GM12891 (cell line): ENCODE measurements at places on chromosomes 1 and 21.

DNA sequence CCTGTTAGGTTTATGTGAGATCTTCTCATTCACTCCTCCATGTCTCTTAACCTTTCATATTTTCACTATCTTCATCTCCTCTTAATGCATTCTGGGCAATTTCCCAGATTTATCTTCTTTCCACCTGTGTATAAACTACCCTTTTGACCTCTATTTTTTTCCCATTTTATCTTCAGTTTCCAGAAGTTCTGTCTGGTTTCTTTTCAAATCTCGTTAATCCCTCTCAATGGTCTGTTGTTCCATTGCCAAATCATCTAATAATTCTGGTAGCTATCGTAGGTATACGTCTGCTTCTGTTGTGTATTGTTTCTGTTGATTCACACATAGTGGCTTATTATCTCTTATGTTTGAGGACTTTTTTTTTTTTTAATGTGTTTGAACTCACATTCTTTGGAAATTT is 25.7 kb upstream of the HYI start:
- no peak for DNase-seq

GRCh38 chr1:180070286-180070685 is 84.4 kb upstream of the QSOX1 start:
- no peak for DNase-seq

GRCh38 chr1:39418236-39418635 is 73.2 kb upstream of the BMP8A start:
- no peak for DNase-seq

DNA sequence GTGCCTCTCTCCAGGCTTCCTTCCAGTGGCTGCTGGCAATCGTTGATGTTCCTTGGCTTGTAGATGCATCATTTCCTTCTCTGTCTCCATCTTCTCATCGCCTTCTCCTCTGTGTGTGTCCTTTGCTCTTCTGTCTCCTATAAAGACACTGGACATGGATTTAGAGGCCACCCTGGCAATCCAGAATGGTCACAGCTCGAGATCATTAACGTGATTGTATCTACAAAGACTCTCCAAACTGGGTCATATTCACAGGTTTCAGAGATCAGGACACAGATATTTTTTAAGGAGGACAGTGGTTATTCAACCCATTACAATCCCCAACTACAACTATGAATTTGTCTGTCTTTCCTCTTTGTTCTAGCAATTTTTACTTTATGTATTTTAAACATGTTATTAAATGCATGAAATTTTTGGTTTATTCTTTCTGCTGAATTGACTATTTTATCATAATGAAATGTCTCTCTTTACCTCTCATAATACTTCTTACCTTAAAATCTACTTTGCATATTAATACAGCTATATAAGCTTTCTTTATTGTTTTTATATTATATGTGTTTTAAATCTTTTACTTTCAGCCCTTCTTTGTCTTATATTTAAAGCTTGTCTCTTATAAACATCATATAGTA is 22.8 kb downstream of the CR1 start:
- no peak for DNase-seq

DNA sequence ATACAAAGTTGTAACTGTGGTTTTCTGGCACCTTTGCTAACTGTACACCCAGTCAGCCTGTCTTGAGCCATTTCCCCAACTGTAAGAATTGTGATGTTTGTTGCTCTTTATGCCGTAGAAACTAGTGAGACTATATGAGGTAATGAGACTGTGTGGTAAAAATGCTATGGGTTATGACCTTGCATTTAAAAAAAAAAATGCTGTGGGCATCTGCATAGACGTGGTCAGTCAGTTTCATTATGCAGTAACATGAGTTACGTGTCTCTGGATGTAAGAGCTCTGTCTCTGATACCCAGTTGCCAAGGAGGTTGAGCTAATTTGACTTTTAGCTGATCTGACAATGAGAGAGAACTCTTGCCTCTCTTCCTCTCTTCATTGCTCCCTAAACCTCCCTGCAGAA is 80.6 kb upstream of the LAMC2 start:
- DNase-seq, result no peak

DNA sequence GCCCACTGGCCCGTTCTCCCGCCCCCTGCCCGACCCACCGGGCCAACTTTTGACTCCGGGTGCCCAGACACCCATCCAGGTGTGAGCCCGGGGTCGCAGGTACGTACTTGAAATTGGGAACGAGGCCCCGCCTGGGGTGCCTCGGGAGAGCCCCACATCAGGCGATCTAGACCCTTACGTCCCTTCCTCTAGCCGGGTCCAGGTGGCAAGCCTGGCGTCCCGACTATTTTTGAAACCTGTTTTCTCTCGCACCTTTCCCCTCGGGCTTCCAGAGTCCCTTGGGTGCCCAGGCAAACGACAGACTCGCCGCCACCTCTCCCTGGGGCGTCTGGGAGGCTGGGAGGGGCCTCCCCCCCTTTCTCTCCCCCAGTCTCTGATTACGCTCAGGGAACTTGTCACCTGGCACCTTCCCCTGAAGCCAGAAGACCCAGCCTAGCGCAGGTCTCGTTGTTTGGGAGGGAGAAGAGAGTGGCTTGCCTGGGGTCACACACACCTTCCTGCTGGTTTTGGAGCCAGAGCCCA is 898 bp downstream of the LDLRAP1 start:
- DNase-seq, result no peak

DNA sequence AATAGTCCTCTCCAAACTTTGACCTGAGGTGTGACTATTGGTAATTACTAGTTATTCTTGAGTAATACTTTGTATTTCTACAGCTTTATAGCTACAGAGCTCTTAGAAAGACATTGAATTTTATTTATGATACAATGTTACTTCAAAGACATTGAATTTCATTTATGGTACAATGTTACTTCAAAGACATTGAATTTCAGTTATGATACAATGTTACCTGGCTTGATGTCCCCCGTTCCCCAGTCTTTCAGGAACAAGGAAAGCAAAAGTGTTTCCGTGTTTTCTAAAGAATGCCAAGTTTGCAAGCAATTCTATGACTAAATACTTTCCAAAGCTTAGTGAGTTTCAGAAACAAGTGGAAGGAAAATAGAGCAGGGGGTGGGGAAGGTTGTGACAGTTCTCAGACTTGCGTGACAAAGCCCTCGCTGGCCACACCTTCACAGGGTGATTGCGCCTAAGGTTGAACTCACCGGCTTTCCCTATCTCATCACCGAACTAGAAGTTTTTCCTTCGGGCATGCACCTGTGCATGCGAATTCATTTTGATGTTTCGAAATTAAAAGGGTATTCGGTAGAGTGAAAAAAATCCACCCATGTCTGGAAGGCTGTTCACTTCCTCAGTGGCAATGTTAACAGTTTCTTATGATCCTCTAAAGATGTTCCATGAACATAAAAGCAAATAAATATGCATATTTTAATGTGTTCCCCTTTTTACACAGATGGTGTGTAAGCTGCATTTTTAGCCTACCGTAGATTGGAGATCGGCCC is 909 bp upstream of the PAXBP1 start:
- DNase-seq, result peak; percentile 14

GRCh38 chr1:209723756-209724693 is 19.4 kb downstream of the HSD11B1 start:
- no peak for DNase-seq

DNA sequence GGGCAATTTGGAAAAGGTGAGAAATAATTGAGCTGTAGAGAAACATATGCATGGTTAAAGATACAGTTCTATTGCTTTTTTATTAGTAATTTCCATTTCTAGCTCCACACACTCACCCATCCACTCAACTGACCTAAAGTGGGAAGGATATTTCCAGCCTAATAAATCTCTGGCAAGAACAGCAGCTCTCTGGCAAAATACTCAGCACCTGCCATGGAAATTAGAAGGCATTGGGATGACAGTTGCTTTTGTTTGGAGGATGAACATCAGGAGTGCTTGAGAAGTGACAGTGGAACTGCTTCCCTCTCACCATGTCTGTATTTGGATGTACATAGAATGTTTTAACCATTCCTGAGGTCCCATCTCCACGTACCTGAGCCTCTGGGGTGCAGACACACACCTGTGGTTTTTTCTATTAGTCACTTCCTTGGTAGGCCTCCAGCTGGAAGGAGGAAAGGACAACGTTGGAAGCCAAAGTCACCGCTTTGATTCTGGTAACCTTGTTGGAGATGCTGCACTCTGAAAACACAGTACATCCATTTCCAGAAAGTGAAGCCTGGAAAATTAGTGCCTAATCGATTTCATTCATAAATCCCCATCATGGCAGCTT is 62.3 kb upstream of the RUNX1 start:
- DNase-seq, result no peak

DNA sequence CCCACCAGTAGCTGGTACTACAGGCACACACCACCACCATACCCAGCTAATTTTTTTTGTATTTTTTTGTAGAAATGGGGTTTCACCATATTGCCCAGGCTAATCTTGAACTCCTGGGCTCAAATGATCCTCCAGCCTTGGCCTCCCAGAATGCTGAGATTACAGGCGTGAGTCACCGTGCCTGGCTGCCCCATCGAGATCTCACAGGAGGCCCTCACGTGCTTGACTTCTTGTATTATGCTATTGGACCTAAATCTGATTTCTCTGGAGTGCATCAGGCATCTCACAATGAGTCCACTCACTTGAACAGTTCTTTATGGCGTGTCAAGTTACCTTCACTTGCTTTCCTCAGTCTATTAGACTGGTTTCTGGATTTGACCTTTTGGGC is 9.3 kb upstream of the RSRP1 start:
- no peak for DNase-seq

GRCh38 chr21:27680181-27680580 is 713.3 kb upstream of the ADAMTS5 start:
- DNase-seq, result no peak

- DNase-seq, result no peak
Observed at GRCh38 chr1:159092036-159092760, 15.6 kb upstream of the AIM2 start.

DNA sequence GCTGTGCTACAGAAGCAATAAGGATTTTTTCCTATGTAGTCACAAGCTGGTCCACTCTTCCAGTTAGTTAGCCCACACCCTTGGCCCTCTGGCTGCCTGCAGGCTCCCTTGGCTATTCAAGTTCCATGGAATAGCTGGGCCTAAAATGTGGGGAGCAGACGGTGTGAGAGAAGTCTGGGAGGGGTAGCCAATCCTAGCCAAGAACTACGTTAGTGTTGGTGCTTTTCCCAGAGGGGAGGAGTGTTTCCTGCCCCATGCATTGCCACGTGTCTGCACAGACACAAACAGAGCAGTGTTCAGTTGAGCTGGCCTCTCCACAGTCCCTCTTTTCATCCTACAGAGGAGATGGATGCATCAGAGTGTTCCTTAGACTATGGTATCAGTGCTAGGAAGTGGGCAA is 59.0 kb upstream of the IPO9 start:
- DNase-seq, result no peak

- DNase-seq, result no peak
Observed at GRCh38 chr1:204102739-204103430, 30.0 kb downstream of the SOX13 start.

DNA sequence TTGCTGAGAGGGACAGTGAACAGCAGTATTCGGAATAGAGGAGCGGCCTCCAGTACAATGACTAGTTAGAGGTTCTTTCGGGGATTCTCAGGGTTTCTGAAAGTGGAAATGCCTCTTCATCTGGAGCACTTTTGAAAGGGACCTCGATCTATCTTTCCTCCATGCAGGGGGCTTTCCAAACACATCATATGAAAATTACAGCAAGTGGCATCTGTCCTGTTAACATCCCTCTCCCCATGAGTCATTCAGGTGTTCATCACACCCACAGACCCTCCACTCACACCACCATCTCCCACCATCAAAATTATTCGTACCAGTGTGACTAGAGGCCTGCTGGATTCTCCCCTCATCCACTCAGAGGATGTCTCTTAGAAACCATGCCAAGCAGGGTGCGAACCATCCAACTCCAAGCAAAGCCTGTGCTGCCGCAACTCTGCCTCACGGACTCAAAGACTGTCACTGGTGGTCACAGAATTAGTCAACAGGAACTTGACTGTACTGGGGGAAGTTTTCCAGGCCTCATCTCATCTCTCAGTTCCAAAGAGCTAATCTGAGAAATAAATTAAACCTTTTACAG is 211.1 kb downstream of the MRPL39 start:
- DNase-seq, result peak; percentile 24

DNA sequence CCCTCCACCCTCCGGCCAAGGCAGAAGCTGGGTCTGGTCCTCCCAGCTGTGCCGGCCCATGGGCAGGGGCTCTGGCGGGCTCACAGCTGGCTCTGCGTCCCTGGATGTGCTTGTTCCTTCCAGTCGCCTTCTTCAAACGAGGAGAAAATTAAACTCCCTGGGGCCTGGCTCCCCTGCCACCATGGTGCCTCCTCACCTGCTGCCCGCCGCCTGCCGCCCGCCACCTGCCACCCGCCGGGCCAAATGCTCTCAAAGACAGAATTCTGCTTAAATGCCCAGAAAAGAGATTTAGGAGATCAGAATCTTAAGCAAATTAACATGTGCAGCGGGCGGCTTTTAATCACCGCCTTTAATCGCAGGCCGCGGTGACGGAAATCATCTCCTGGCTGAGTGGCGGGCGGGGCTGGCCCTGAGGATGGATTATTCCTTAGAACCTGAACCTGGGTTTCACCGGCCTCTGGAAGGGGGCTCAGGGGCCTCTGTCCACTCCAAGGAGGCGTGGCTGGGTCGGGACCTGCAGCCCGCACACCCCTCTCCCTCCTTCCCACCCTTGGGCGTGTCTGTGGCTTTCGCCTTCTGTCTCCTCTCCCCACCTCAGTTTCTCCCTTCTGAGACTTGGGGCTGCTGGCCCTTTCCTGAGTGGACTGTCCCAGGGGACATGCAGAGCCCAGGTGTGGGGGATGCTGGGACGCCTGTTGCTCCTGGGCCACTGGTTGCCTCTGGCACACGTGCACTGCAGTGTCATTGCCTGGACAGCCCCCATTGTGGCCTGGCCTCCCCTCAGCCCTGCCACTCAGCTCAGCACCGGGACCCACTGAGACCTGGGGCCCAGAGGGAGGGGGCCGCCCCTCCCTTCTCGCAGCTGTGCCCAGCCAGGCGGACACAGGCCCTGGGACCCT is 10.5 kb upstream of the PLCH2 start:
- DNase-seq, result no peak

- no peak for DNase-seq
Observed at GRCh38 chr21:30434033-30434631, 4.1 kb downstream of the KRTAP13-4 start.
